ENCODE measurements at places on chromosomes 12 and 14.

GRCh38 chr12:98968896-98969295 lies 323.8 kb downstream of the APAF1 start:
- DNase-seq, result no peak

DNA sequence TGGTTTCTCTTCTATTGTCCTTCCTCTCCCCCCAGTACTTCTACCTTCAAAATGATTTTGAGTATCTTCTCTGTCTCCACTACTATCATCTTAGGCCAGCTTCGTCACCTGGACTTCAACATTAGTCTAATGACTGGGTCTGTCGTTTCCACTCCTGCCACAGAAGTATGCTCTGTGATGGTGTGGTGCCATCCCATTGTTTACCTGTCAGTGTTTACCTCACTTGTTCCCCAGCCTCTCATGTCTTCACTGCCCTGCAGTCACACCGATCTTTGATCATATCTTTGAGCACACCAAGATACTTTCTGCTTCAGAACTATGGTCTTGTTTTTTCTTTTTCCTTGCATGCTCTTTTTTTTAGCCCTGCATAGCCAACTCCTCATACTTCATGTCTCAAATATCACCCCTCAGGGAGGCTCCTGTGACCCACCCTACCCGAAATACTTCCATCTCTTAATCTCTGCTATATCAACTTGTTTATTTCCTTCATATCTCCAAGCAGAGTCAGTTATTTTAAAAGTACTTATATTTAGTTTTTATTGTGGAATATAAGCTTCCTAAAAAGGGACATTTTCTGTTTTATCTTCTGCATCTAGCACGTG lies 60.4 kb downstream of the ANO6 start:
- no peak for DNase-seq

DNA sequence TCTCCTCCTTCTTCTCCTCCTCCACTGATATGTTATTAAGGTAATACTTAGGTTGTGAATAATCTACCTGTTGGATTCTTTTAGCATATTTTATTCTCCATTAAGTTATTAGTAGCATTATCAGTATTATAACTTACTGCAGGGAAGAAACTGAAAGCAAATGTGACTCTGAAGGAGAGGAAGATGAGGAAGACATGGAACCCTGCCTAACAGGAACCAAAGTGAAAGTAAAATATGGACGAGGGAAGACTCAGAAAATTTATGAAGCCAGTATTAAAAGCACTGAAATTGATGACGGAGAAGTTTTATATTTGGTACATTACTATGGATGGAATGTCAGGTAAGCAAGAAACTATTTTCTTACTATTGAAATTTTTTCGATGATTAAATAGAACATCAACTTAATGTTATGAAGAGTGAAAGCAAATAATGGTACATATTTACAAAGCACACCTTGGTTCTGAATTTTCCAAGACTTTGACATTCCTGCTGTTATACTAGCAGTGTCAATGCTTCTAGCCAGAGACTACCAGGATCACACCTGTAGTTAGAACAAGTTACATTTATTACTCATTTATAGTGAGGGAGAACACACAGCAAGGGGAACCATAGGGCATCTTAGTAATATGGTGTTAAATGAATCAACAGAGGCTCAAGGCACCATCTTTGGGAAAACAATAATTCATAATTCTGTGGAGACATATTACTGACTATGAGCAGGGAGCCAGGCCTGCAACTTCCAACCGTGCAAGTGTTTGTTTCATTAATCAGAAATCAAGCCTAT lies 42.0 kb upstream of the TOMM20L start:
- no peak for DNase-seq

DNA sequence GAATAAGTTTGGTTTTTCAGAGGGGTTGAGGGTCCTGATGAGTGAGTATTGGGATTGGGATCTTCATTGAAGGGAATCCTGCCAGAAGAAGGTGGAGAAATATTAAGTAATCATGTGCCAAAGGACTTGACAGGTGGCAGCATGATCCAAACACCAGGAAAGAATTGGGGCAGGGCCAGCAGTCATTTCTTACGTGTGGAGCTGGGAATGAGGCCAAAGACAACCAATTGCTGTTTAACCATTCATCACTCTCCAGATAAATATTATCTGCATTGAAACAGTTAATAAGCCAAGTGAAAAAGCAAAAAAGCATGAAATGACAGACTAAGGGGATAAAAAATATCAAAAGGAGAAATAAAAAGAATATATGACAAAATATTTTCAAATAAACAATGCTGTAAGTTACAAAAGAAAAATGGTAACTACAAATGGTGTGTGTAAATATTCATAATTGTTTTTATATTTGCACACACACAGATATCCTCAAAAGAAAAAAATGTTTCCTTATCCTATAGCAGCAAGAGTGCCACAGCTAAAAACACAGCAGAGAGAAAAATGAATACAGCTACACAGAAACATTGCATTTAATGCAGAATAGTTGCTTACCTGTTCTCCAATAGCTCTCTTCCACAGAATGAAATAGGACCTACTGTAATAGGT lies 26.2 kb downstream of the C2CD5 start:
- DNase-seq, result no peak

GRCh38 chr14:93982230-93983007 lies 6.0 kb upstream of the ASB2 start:
- DNase-seq, result no peak

DNA sequence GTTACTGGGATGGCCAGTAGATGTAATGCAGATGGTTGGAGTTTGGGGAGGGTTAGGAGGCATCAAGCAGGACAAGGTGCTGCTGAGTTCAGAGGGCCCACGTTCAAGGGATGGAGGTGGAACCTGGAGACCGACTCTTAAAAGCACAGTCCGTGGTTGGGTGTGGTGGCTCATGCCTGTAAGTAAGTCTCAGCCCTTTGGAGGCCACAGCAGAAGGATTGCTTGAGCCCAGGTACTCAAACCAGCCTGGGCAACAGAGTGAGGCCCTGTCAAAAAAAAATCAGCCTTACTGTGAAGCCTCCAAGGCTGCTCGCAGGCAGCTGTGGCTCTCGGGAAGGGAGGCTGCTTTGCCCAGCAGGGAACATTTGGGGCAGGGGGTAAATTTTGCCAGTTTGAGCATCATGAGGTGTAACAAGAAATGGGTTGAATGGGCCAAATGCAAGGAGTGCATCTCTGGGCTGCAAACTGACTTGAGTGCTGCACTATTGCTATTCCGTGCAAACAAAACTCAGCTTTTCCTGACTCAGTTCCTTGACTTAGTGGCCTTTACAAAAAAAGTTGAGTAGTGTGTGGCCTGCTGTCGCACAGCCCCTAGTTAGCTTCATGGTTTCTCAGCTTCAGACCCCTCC lies 55.0 kb downstream of the ANAPC7 start:
- no peak for DNase-seq

- DNase-seq, result peak; percentile 42
Observed at GRCh38 chr12:57621497-57622292, 10.5 kb downstream of the ARHGEF25 start.

- DNase-seq, result no peak
Observed at GRCh38 chr14:100915560-100915959, 12.0 kb upstream of the RTL1 start.

- DNase-seq, result no peak
Observed at GRCh38 chr14:45757655-45758054, 504.7 kb upstream of the MIS18BP1 start.

- DNase-seq, result no peak
Observed at GRCh38 chr14:29148221-29148620, 381.6 kb downstream of the FOXG1 start.

GRCh38 chr12:121217761-121218160 lies 7.8 kb downstream of the P2RX4 start:
- no peak for DNase-seq

DNA sequence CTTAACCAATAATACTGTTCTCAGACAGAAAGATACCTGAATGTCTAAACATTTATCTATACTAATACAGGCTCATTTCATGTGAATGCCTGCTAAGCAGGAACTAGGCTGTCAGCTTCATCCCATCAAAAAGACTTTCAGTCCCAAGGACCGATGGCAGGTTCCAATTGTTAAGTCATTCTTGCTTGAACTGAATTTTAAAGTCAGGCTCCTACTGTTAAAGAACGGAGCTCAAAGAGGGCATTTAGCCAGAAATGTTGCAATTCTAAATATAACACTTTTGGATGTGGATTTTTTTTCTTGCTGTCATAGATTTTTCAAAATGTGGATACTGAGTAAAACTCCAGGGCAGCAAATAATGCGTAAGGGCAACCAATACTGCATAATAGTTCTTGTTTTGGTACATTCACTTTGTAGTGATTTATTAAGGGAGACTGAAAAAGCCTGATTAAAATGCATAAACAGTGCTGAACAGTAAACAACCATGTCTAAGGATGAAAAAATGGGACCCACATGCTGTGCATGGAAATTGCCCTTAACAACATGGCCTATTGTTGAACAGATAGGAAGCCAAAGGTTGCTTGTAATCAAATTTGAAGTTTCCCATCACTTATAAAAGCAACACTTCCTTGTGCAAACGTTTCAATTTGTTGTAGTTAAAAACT lies 38.6 kb upstream of the DBX2 start:
- no peak for DNase-seq
